Natural killer cell treated with Interleukin-12 subunit alpha and Interleukin-12 subunit beta and Interleukin-15 and Interleukin-18, amount 100 ng/mL, for 72 hours (primary cell): ENCODE measurements at places on chromosomes 11 and 22. TPM values are rescaled to one million over a fixed set of nuclear protein-coding genes. Genes with fewer than 3 reads are reported as not detected.

Gene OR51E1
- total RNA-seq: not detected

Gene CKAP5
- total RNA-seq: 98.1 TPM

Gene CD248
- total RNA-seq: 0.59 TPM

Gene TOM1
- total RNA-seq: 30.4 TPM
